ENCODE measurements at places on chromosomes 4 and X.

DNA sequence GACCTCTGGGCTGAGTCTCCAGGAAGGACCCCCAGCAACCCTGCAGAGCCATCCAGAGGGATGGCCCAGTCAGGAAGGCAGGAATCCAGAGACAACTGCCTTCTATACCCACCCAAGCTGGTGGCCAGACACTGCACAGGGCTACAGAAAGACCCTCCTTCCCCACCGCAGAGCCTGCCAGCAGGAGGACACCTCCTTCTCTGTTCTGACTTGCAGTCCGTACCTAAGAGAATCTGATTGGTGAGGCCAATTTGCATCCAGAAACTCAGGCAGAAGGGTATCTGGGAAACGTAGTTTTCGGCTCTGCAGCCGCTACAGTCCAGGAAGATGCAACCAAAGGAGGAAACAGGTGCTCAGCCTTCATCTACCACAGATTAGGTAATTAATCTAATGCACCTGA lies 155.4 kb upstream of the FRG1 start:
- DNase-seq = no peak

DNA sequence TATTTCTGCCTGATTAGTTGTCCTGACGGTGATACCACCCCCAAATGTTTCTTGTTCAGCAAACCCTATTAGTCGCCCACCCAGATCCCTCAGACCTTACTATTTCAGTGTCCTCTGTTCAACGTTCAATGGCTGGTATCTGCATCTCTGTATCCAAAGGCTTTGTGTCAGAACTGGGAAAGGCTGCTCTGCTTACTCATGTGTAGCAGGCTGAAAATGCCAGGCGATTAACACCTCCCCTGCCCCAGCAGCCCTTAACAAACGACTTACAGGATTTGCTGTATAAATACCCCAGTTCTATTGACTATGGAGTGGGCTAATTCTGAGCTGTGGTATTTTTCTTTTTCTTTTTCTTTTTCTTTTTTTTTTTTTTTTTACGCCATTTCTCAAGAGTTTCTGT lies 415.0 kb downstream of the ZNF674 start:
- no peak for DNase-seq

DNA sequence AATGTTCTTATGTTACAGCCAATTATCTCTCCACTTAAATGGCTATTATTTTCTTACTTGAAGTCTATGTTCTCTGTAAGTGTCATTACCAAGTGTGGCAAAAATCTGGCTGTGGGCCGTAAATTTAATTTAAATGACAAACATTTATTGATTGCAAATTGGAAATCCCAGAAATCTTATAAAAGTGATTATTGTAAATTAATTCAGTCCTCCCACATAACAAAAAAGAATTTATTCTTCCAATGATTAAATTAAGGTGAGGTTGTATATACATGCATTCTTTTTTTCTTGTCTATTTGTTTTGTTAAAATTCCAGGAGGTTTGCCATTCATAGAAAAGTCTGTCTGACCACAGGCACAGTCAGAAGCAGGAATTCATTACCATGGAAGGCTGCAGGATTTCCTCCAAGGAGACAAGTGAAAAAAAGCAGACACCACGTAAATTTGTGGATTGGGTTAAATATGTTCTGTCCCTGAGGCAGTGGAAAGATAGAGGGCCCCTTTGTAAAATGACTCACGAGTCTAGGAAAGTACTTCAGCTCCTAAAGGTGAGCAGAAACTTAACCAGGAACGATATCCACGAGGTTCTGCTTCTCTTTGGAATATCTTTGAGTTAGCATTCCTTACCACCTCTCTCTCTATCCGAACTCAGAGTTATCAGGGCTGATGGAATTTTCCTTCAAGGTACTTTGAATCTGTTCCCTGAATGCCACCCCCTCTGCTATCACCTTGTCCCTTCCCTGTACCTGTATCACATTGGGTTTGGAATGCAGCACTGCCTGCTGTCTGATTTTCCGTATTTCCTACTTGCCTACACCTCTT lies 10.7 kb downstream of the PPARGC1A start:
- DNase-seq = no peak

DNA sequence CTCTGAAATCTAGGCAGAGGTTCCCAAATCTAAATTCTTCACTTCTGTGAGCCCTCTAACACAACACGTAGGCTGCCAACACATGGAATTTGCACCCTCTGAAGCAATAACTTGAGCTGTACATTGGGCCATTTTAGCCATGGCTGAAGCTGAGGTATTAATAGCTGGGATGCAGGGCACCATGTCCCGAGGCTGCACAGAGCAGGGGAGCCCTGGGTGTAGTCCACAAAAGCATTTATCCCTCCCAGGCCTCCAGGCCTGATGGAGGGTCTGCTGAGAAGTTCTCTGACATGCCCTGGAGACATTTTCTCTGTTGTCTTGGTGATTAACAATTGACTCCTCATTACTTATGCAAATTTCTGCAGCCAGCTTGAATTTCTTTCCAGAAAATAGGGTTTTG lies 127.9 kb downstream of the PABPC4L start:
- no peak for DNase-seq

DNA sequence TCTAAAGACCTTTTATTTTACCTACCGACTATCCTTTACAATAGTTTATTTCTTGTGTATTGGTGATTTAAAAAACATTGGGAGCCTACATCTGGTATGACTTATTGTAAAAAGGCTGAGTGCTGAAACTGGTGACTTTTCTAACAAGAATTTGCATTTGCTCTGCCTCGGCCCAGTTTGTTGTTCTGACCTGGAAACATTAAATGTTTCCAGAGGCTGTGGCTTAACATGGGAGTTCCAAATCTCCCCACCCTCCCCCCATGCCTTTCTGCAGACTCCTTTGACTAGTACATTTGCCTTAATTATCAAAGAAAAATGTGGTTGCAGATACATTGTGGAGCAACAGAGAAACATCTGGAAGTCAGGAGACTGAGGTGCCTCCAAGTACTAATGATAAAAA lies 39.8 kb downstream of the SPCS3 start:
- no peak for DNase-seq

GRCh38 chr4:154593868-154594267 lies 3.3 kb upstream of the FGA start:
- no peak for DNase-seq

- no peak for DNase-seq
These were observed 48.2 kb upstream of the KLF3 start for GRCh38 chr4:38615847-38616246.

- DNase-seq = no peak
These were observed 737.1 kb downstream of the FAT4 start for GRCh38 chr4:126051689-126052424.

GRCh38 chr4:2095236-2096072 lies 36.3 kb downstream of the NAT8L start:
- DNase-seq = no peak

- DNase-seq = no peak
These were observed 9.0 kb downstream of the SEC24D start for GRCh38 chr4:118826723-118827444.

DNA sequence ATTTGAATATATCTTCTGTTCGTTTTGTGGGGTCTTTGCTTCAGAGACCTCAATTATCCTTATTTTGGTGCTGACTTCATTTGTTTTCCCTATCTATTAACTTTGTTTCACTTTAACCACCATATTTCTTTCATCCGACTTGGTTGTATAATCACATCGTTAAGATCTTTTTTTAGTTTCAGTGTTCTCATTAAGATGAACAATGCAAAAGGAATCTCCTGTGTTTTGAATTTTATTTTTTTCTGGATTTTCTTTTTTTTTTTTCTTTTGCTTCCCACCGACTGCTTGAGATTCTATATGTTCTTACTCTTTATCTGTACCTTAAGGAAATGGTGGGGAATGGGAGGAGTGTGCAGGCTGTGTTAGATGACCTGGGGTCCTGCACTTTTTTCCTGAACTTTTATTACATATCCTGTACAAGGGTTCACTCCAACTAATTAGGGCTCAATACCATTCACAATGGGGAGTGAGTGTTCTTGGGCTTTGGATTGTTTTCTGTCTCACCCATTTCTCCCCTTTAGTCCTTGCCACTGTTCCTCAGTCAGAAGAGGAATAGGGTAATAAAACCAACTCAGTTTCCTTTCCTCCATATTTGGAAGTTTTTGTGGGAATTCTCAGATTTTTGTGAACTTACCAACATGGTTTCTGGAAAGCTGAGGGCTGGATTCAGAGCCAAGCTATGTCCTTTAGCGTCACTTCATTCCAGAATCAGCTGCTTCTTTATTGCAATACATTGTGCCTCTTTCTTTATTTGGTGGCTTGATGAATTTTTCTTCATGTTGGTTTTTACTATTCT lies 43.2 kb upstream of the BMPR1B start:
- DNase-seq = no peak

- DNase-seq = no peak
These were observed 49.3 kb downstream of the SLC10A7 start for GRCh38 chr4:146472404-146472803.

- no peak for DNase-seq
These were observed 174.9 kb downstream of the ADAMTS3 start for GRCh38 chr4:72394012-72394663.

DNA sequence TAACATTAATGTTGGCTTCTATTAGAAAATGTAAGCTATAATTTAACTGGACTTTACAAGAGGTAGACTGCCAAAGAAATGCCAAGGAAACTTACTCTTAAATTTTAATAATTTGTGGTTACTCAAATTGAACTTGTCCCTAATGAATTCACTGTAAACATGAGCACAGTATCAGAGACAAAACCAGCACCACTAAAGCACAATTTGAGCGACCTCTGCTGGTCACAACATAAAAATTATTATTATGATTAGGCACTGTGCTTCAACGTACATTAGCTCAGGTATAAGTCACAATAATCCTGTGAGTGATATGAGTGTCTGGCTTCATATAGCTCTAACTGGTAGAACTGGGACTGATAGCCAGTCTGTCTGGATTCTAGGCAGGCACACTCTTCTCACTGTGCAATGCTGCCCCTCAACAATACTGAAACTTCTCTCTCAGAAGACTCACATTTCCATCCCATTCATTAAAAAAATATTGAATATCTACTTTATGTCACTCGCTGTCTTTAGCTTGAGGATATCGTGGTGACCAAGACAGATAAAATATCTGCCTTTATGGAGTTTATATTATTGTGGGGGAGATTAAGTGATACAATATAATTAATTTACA lies 8.0 kb downstream of the NUDT6 start:
- DNase-seq = no peak

DNA sequence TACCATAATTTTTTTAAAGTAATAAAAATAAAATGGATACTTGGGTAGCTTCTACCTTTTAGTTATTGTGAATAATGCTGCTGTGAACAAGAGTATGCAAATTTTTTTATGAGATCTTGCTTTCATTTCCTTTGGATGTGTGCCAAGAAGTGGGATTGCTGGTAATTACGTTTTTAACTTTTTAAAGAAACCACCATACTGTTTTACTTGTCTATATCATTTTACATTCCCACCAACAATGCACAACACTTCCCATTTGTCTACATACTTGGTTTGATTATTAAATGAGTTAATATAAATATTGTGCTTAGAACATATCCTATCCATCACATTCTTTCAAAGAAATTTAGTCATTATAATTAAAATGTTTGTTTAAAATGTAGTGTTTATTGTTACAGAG lies 3.9 kb upstream of the SULT1B1 start:
- peak; percentile 21 for DNase-seq

GRCh38 chrX:83512111-83512510 lies 4.0 kb downstream of the POU3F4 start:
- DNase-seq = no peak

- no peak for DNase-seq
These were observed 28.2 kb downstream of the SH3TC1 start for GRCh38 chr4:8227201-8227770.

GRCh38 chr4:42628740-42629139 lies 28.2 kb downstream of the ATP8A1 start:
- no peak for DNase-seq

DNA sequence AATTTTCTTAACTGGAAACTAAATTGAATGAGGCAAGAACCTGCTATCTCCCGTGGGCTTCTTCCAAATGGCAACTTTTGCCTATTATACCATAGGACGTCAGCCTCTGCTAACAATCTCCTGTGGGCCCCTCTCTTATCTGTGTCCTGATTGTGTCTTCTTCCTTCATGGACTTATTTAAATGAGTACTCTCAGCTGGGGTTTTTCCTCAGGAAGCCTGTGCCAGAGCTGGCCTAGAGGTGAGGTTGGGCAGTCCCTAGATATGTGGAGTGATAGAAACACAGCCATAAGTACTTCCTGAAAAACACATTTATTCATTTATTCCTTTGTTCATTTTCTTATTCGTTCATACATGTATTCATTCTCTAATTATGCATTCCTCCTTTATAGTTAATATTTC lies 712.5 kb upstream of the SLIT2 start:
- no peak for DNase-seq

DNA sequence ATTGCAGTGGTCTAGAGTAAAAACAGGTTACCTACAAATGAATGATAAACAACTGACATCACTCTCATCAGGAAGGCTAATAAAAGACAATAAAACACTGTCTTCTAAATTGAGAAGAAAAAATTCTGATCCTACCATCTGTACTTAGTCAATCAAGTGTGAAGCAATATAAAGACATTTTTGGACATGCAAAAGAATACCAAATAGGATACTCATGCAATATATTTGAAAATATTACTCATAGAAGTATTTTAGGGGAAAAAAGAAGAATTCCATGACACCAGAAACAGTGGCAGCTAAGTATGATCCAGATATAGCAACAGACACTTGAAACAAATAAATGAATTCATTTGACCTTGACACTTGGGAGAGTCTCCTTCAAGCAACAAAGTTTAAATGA lies 63.8 kb upstream of the FAM120C start:
- no peak for DNase-seq

GRCh38 chr4:129929052-129929451 lies 833.1 kb downstream of the C4orf33 start:
- DNase-seq = no peak

- DNase-seq = no peak
These were observed 211.3 kb upstream of the INTU start for GRCh38 chr4:127421437-127421836.

- no peak for DNase-seq
These were observed 125.7 kb downstream of the RPA4 start for GRCh38 chrX:97009391-97009790.

GRCh38 chr4:1463088-1463926 lies 57.1 kb upstream of the NKX1-1 start:
- DNase-seq = no peak

DNA sequence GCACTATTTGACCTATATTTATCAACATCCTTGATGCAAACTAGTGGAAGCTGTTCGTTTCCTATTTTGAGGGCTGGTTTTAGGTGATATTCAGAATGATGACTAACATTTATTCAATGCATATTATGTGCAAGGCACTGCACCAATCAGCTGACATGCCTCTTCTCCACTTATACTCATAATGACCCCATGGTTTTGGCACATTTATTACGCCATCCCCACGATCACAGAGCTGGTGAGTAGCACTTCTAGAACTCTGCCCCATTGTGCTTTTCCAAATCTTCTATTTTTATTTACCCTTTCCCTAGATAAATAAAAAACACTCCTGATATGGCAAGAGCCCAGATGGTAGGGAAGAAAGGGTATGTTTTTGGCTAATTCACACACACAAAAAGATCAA lies 13.1 kb downstream of the SCML1 start:
- DNase-seq = no peak

- DNase-seq = no peak
These were observed 27.1 kb upstream of the IL15 start for GRCh38 chr4:141609243-141609642.

- DNase-seq = no peak
These were observed 21.9 kb downstream of the COQ2 start for GRCh38 chr4:83262682-83263081.
